GM18507 (cell line): ENCODE measurements at places on chromosomes 13 and 19.
A peak's percentile ranks its signal among the peaks of the same experiment; 100 is the strongest.

DNA sequence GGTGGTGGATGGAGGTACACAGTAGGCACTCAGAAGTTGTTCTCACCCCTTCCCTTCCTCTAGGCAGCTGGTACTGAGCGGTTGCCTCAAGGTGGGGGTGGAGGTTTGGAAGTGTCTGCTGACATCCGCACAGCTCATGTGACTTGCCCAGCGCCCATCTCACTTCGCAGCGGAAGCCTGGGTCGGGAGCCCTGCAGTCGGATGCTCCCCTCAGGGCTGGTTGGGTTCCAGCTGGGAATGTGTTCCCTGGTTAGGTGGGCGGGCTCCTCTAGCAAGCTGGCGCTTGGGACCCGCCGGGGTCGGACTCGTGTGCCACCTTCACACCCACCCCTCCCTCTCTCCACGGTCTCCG is 10.2 kb downstream of the PPP1R37 start:
- no peak for DNase-seq

GRCh38 chr13:41284512-41285288 is 21.3 kb upstream of the MTRF1 start:
- DNase-seq = no peak

- DNase-seq = no peak
Observed at GRCh38 chr13:37443538-37443937, 155.0 kb downstream of the POSTN start.

DNA sequence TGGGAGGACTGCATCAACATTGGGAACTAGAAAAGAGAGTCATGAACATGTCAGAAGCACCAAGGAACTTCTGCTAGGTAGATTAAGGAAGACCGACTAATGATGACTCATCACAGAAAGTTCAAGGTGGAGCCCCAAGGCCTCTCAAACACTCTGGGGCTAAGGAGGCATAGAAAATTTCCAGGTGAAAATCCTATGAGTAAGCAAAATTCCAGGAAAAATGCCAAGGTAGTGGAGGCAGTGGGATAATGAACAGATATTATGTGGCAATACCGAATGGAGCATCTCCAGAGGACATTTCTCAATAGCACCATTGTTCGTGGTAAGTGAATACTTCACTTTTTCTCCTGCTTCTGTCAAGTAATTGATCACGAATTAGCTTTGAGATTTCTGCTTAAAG is 336.5 kb downstream of the MZT1 start:
- no peak for DNase-seq

- DNase-seq = no peak
Observed at GRCh38 chr13:98796798-98797197, 44.3 kb upstream of the SLC15A1 start.

DNA sequence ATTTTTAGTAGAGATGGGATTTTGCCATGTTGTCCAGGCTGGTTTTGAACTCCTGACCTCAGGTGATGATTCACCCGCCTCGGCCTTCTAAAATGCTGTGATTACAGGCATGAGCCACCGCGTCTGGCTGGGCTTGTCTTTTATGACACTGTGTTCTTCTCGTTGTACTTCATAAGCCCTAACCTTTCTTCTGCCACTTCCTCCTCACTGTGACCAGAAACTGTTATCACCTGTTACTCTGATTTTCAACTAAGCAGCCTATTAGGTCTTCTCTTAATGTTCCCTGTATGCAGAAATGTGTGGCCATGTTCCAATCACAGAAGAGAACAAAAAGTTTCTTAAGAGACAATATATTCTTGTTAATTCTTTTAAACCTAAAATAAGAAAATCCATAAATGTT is 16.4 kb downstream of the ZNF790 start:
- DNase-seq = no peak

GRCh38 chr19:584240-585001 is 5.3 kb upstream of the HCN2 start:
- peak; percentile 54 for DNase-seq
